ENCODE measurements at places on chromosomes 3 and 15.

DNA sequence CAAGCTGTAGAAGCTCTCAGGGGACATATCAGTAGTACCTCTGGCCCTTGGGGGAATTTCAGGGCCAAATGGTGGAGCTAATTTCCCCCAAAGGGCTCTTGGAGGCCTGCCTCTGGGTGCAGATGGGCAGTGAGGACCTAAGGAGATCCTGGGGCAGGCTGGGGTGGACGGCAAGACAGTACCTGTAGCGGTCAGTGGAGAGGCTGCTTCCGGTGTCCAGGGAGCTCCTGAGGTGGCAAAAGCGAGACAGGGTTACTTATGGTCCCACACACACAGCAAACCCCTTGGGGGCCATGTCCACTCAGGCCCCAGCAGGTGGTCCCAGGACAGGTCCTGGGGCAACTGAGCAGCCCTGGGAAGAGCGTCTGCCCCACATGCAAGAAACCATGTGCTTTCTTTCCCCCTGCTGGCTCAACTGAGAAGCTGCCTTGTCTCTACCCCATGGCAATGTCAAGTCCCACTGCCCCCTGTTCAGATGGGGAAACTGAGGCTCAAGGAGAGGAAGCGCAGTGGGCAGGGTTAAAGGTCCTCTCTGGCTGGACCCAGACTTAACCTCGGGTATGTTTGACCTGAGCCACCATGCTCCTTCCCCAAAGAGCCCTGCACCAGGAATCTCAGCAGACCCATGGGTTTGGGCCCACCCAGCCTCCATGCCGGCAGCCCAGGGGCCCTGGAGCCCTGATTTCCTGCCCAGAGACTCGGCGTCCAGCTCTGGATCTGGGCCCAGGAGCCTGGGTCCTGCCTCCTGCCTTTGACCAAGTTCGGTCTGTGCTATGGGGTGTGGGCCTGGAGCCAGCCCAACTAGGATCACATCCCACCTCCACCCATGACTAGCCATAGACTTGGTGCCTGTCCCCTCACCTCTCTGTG, 25.7 kb downstream of the IQSEC1 start:
- DNase-seq: no peak

- no peak for DNase-seq
Measured at GRCh38 chr3:46370839-46371518, at the start of gene CCR5. Gene CCR5, plus strand, starts transcription at chr3:46370946. Its CDS starts 1,957 bp downstream, at chr3:46372903.

DNA sequence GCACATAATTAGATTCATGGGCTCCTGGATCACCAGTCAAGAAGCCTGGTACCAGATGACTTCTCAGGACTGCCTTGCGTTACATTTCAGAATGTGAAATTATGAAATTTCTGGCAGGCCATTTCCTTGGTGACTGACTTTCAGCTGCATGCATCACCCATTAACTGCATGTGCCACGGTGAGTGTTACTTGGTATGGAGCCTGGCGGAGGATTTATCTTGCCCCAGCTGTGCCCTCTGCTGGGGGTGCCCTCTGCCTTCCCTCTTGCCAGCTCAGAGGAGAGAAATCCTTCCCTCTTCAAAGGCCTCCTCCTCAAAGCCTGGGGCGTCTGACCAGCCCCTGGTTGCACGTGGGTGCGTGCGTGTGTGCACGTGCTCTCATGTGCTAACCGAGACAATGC, 57.7 kb upstream of the CTSH start:
- DNase-seq: no peak

- no peak for DNase-seq
Measured at GRCh38 chr3:99641982-99642381, 3.6 kb downstream of the COL8A1 start.

DNA sequence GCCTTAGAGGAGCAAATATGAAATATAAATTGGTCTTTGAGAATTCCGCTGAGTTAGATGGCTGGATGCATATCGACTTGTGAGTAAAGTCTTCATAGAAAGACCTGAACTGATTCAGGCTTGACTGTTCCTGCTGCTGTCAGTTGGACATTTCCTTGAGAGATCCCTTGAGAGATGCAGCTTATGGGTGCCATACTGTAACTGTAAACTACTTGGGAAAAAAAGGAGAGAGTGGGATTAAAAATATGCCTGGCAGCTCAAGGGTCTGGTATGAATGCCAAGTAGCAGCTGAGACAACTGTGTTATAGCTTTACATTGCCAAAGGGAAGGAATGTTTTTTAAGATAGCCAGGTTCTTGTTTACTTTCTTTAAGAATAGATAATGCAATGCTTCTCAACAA, 926.6 kb downstream of the EPHA3 start:
- no peak for DNase-seq

DNA sequence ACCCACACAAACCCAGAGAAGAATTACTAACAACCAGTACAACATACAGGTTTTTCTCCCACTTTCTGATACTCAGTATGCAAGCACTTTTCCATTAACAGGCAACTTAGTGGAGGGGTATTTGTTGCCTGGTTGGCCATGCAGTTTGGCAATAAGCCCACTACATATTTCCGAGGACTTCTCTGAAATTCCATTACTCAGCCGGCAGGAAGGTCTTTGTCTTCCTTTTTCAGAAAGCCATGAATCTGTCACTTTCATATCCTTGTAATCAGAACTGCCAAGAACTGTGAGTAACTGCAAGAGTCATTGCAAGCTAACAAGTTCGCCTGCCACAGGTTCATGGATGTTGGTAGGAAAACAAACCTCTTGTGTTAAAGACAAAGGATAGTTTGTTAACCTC, 422.3 kb upstream of the ROBO1 start:
- peak; percentile 85 for DNase-seq

GRCh38 chr15:86432861-86433260, 353.2 kb downstream of the AGBL1 start:
- no peak for DNase-seq

DNA sequence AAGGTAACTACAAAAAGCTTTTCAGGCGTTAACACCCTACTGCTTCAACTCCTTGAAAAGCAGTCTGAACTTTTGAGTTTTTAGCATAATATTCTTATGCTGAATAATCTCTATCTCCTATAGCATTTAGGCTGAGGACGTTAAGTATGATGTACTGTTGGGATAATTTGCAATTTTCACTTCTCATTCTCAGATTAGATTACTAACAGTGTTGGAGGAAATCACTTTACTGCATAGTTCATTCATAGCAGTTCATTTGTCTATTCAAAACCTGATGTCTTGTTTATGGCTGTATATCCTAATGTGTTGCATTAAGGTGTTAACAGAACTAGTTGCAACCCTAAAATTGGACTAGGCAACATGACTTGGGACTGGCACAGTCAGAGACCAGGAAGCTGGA, 983.1 kb downstream of the FHIT start:
- no peak for DNase-seq

DNA sequence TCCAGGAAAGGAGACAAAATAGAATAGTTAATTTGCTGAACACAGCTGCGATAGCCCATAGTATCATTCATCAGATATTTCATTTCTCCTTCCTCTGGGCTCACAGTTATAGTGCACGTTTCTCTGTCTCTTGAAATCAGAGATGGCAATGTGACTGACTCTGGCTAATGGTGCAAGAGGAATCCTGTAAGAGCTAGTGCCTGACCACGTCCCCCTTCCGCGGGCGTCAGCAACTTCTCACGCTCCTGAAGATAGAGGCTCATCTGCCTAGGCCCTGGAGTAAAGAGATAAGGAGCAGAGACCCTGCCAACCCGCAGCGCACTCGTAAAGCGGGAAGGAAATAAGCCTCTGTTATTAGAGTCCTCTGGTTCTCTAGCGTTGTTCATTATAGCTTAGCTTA, 391.8 kb downstream of the VPS13C start:
- DNase-seq: no peak

- no peak for DNase-seq
Measured at GRCh38 chr3:60551455-60552209, 699.6 kb downstream of the FHIT start.

GRCh38 chr3:14606669-14607339, 44.8 kb upstream of the CCDC174 start:
- DNase-seq: peak; percentile 14

DNA sequence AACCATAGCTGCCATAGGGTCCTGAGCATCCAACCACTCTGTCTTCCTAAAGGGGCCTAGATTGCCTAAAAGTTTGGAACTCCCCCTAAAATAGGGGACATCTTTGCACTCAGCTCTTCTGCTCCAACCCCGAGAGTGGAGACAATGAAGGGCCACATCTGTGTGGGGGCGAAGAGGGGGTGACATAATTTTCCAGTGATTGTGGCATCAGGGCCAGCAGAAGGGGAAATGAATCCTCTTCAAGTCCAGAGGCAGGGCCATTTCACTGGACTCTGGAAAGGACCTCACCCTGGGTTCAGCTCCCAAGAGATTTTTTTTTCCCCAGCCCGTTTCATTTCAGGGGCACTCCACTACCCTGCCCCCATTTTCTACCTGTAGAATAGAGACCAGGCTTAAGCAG, 4.6 kb upstream of the ANKRD63 start:
- DNase-seq: no peak

GRCh38 chr3:159948429-159949144, 40.0 kb upstream of the IL12A start:
- no peak for DNase-seq

DNA sequence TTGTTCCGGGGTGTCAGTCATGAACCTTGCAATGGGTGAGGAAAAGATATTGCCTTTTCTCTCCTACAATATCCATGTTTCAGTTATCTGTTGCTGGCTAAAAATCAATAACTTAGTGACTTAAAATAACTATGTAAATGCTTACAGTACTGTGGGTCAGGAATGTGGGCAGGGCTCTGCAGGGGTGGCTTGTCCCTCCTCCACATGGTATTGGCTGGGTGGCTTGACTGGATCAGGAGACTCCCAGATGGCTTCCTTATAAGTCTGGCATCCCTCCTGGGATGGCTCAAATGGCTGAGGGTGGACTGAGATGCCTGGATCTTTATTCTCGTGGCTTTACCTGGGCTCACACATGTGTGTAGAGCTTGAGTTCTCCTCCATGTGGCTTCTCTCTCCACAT, 47.5 kb downstream of the GTPBP8 start:
- no peak for DNase-seq

DNA sequence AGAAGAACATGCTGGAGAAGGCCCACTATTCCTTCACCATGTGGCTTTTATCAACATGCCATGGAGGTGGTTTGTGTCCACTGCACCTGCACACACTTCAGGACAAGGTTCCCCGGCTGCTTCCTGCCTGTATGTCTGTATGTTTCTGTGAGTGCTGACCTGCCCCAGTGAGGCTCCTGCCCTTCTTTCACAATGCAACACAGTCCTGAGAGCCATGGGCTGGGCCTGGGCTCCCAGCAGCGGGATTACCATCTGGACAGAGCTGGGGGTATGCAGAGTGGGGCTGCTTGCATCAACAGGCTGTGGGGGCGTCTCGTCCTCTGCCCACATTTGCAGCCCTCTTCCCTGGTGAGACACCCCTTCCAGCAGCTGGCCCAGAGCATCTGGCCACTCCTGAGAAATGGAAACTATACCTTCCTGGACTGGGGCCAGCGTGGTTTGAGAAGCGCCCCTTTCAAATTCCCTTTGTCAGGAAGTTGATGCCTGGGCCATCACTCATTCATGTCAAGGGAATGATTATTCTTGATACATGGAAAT, 29.3 kb upstream of the C15orf39 start:
- DNase-seq: no peak

GRCh38 chr15:67172172-67172571, 82.3 kb downstream of the AAGAB start:
- DNase-seq: no peak

DNA sequence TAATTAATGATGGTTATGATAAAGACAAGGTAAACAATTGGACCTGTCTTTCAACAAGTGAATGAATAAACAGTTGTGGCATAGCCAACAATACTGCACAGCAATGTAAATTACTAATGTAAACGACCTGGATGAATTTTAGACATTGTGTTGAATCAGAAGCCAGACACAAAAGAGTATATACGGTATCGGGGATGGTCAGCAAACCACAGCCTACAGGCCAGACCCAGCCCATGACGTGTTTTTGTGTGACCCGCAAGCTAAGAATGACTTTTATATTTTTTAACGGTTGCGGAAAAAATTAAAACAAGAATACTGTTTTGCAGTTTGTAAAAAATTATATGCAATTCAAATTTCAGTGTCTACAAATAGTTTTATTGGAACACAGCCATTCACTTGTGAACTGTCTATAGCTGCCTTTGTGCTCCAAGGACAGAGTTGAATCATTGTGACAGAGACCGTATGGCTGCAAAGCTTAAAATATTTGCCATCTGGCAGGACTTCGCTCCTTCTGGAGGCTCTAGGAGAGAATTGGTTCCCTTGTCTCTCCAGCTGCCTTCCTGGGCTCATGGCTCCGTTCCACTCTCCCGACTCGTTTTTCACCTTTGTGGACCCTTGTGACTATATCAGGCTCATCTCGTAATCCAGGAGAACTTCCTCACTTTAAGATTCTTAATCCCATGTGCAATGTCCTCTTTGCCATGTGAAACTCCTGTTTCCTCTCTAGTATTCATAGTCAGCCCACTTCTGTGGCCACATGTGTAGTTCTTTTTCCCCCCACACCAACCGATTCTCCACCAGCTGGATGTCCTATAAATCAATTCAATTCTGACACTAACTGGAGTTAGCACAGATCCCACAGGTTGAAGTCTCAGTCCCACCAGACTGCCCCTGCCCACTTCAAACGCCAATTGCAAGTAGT, 72.7 kb downstream of the CMTM8 start:
- DNase-seq: no peak

GRCh38 chr15:75749820-75750219, 37.2 kb upstream of the CSPG4 start:
- DNase-seq: no peak

GRCh38 chr15:67812241-67812644, 13.1 kb upstream of the SKOR1 start:
- no peak for DNase-seq

DNA sequence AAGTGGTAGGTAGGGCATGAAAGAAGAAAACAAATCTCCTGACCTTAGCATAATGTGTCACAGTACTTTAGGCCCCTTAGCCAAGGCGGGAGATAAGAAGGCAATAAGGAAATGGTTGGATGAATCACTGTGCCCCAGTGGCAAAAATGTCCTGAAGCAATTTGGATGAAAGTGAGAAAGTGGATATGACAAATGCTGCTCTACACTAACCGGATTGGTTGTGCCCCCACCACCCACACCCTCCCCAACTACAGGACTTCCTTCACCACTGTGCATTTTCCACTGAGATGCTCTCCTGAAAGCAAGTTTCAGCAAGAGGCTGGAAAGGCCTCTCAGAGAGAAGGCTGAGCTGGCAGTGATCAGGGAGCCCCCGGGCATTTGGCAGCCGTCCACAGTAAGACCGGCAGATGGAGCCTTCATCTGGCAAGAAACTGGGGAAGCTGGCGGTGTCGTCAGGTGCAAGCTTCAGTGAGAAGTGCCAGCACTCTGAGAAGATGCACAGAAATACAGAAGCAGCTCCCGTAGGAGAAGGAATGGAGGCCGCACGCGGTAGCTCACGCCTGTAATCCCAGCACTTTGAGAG, 63.8 kb downstream of the ATP1B3 start:
- DNase-seq: peak; percentile 81

GRCh38 chr3:181739628-181740027, 27.9 kb downstream of the SOX2 start:
- peak; percentile 23 for DNase-seq

GRCh38 chr3:124584245-124584551, 146.1 kb upstream of the UMPS start:
- DNase-seq: no peak
